Uterine smooth muscle cell (primary cell): ENCODE measurements at places on chromosomes 13 and 19. TPM values are rescaled to one million over a fixed set of nuclear protein-coding genes. Genes with fewer than 3 reads are reported as not detected.

Gene RETN
- total RNA-seq = not detected in 2 replicates

Gene IER2
- total RNA-seq = 23.2 and 31.9 TPM in 2 replicates

Gene PRMT1
- total RNA-seq = 325 and 532 TPM in 2 replicates

Gene BEST2
- total RNA-seq = 0.25 TPM in 1 of 2 replicates, not detected in the other

Gene BORA
- 6.9 and 16.9 TPM in 2 replicates for total RNA-seq

Gene PBX4
- 1.9 and 2.8 TPM in 2 replicates for total RNA-seq

Gene APOC4
- total RNA-seq = not detected in 2 replicates

Gene MAP4K1
- total RNA-seq = 0.55 TPM in 1 of 2 replicates, not detected in the other

Gene FLT3LG
- 2.5 and 2.6 TPM in 2 replicates for total RNA-seq

Gene PRTN3
- total RNA-seq = not detected in 2 replicates

Gene MAMSTR
- total RNA-seq = 1.1 and 1.2 TPM in 2 replicates

Gene ARHGEF7
- 45.4 and 49.7 TPM in 2 replicates for total RNA-seq

Gene PGLYRP2
- total RNA-seq = not detected in 2 replicates

Gene FPR3
- total RNA-seq = not detected in 2 replicates

Gene MBD3L2
- not detected in 2 replicates for total RNA-seq

Gene DPF1
- 0.50 and 2.8 TPM in 2 replicates for total RNA-seq

Gene ZNF497
- total RNA-seq = 0.89 and 1.4 TPM in 2 replicates

Gene RASAL3
- total RNA-seq = 0.12 TPM in 1 of 2 replicates, not detected in the other

Gene ETV2
- total RNA-seq = 0.11 and 0.50 TPM in 2 replicates

Gene ZNF835
- 0.44 and 2.6 TPM in 2 replicates for total RNA-seq

Gene ASF1B
- 7.2 and 24.0 TPM in 2 replicates for total RNA-seq

Gene DAND5
- total RNA-seq = 0.12 TPM in 1 of 2 replicates, not detected in the other

Gene PEX11G
- 3.2 and 4.1 TPM in 2 replicates for total RNA-seq

Gene FBN3
- total RNA-seq = not detected in 2 replicates

Gene LGALS14
- total RNA-seq = not detected in 2 replicates

Gene AZU1
- total RNA-seq = not detected in 2 replicates

Gene UPK1A
- total RNA-seq = not detected in 2 replicates

Gene CLEC17A
- 0.12 TPM in 1 of 2 replicates, not detected in the other for total RNA-seq

Gene KASH5
- not detected in 2 replicates for total RNA-seq

Gene RGL3
- 0.50 and 1.00 TPM in 2 replicates for total RNA-seq

Gene PRKD2
- 14.7 and 21.6 TPM in 2 replicates for total RNA-seq

Gene SLC10A2
- not detected in 2 replicates for total RNA-seq

Gene OR7C1
- not detected in 2 replicates for total RNA-seq

Gene RPL13A
- total RNA-seq = 1,950 and 2,937 TPM in 2 replicates

Gene PPAN
- 27.4 and 42.7 TPM in 2 replicates for total RNA-seq
